ENCODE measurements at places on chromosomes 12 and 14.
A peak's percentile ranks its signal among the peaks of the same experiment; 100 is the strongest.

DNA sequence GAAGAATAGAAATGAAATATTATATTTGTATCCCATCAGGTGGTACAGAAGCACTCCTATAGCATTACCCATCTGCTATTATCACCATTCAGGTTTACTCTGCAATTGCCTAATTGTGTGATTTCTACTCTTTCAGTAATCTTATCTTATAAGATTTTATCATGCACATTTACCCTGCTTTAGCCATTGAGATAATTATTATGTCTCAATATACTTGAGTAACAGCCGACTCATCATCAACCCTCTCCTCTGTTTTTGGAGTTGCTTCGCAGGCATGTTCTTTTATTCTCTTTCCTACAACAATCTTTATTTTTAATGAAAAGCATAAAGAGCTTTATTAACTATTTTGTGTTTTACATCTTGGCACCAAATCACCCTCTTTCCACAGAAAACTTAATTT lies 419.9 kb downstream of the LRIG3 start:
- DNase-seq, result no peak

GRCh38 chr12:5251092-5251491 lies 180.8 kb upstream of the NTF3 start:
- DNase-seq, result no peak

- no peak for DNase-seq
These were observed 7.2 kb downstream of the CD69 start for GRCh38 chr12:9753498-9753897.

GRCh38 chr14:84351646-84352045 lies 1178.3 kb upstream of the FLRT2 start:
- no peak for DNase-seq

DNA sequence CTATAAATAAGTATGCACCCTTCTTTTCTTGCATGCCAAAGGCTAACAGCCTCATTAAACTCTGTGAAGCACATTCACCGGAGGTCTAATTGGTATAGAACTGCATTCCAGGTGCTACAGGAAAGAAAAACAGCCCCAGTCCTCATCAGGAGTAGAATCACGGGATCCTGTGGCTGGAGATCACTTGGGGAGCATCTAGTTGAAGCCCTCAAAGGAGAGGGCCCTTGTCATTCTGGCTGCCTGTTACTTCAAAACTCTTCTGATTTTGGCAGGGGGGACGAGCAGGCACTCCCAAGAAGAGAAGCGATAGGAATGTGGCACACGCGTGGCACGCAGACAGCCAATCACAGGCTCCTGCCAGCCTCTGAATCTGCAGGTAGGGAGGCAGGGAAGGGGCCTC lies 154.4 kb downstream of the TTC7B start:
- DNase-seq, result no peak

- no peak for DNase-seq
These were observed 157.7 kb downstream of the HELB start for GRCh38 chr12:66459944-66460482.

- no peak for DNase-seq
These were observed 5.7 kb upstream of the HOXC4 start for GRCh38 chr12:54047964-54048303.

GRCh38 chr12:128724468-128725046 lies 99.2 kb downstream of the SLC15A4 start:
- no peak for DNase-seq

DNA sequence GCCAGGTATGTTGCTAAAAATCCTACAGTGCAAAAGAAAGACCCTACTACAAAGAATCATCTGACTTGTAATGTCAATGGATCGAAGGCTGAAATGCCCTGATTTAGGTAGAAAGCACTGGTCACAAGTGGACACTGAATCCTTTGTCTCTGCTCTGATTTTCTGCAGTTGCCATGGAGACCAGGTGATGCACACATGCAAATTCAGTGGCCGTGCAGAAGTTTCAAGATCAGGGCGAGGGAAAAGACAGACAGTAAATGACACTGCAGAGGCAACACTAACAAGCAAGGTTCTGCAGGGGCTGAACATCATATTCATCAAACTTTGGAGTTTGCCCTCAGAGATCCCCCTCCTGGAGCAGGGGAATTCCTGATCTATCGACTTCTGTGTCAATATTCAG lies 370.3 kb upstream of the TMEM132C start:
- no peak for DNase-seq

- DNase-seq, result no peak
These were observed 2.5 kb upstream of the PLEKHD1 start for GRCh38 chr14:69481815-69482568.

DNA sequence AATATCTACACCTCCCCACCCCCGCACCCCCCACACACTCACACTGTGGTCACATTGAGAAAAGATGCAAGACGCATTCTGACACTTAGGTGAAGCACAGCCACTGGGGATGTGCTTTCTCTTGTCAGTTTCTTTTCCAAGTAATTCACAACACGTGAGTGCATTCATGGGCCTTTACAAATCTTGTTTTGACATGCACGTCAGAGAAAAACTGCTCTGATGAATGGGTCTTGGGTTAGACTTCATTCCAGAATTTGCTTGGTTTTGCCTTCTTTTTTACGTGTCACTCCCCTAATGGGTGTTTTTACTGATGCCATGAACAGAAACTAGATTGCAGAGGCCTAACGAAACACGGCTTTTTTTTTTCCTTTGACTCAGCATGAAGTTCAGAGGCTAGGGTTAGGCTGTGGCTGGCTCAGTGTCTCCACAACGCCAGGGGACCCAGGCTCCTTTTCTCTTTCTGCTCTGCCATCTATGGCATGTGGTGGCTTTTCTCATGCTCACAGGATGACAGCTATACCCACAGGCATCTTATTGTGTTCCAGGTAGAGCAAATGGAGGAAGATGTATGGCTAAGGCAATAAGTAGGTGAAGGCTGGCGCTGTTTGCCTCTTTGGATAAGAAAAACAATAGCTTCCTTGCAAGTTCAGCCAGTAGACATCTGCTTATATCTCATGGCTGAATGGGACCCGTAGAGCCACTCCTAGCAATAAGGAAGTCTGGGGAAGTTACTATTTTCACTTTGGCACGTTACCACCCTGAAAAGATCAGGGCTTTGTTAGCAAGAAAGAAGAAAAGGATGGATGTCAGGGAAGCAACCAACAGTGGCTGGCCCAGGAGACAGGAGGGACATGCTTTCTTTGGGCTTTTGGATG lies 253.3 kb downstream of the SLC15A4 start:
- no peak for DNase-seq

GRCh38 chr12:56062996-56063395 lies 17.0 kb upstream of the ERBB3 start:
- no peak for DNase-seq

- no peak for DNase-seq
These were observed 6.0 kb downstream of the ALKBH2 start for GRCh38 chr12:109087250-109087649.

DNA sequence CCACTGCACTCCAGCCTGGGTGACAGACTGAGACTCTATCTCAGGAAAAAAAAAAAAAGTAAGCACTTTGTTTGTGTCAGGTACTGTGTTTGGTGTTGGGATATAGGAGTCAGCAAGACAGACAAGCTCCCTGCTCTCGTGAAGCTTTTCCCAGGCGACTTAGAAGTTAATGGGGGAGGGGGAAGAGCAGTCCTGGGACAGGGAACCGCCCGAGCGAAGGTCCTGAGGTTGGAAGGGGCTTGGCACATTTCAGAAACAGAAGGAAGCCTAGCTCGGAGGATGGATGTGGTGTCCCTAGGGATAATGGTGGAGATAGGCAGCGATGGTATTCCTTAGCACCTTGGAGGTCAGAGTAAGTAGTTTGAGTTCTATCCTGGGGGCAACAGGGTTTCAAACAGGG lies 8.5 kb upstream of the COX6A1 start:
- DNase-seq, result peak; percentile 14

GRCh38 chr14:104442631-104443390 lies 136.8 kb upstream of the C14orf180 start:
- DNase-seq, result no peak

DNA sequence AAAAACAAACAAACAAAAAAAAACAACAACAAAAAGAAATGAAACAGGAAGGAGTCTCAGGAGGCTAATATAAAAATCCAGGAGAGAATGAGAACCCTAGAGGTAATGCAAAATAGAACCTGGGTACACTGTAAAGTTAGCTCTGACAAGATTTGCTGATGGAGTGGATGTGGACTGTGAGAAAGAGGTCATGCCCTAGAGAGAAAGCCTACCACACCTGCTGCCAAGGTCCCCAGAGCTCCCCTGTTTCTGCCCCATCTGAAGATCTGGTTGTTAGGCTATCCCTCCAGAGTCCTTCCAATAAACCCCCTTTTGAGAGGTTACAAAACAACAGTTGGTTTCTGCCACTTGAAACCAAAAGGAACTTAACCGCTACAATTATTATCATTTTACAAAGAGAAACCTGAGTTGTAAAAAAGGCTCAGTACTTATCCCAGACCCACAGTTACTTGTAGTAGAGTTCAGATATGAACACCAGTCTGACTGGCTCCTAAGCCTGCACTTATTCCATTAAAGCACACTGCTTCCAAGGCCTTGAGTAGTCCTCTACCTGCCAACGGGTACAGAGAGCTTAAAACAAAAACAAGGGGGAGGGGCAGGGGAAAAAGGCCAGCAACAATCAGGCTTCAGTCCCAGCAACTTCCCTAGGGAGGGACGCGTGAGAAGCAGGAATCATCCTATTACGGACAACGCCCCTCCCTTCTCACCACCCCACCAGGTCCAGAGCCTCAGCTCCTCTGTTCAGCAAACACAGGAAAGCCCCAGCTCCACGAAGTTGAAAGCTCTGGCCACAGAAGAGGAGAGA lies 27.7 kb downstream of the PPP1R13B start:
- DNase-seq, result no peak

GRCh38 chr12:2268471-2269286 lies 215.9 kb downstream of the CACNA1C start:
- DNase-seq, result no peak

DNA sequence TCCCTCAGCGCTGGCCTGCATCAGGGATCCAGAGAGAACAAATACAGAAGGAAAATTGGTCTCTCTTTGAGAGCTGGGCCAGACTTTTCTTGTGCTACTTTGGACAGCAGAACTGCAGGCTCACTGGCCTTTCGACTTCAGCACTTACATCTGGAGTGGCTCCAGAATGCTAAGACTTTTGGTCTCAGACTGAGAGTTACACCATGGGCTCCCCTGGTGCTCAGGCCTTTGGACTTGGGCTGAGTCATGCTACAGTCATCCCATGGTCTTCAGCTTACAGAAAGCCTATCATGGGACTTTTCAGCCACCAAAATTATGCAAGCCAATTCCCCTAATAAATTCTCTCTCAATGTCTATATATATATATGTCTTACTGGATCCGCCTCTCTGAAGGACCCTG lies 9.0 kb upstream of the CD163 start:
- no peak for DNase-seq

- no peak for DNase-seq
These were observed 21.0 kb upstream of the SNX6 start for GRCh38 chr14:34650786-34651584.
